M059J (cell line): ENCODE measurements at places on chromosomes 2 and 18. TPM values are rescaled to one million over a fixed set of nuclear protein-coding genes. Genes with fewer than 3 reads are reported as not detected.
A peak's percentile ranks its signal among the peaks of the same experiment; 100 is the strongest.

The SYT4 gene
- total RNA-seq: 0.15 and 0.67 TPM in 2 replicates

- no peak for DNase-seq
These were observed 54.6 kb downstream of the GREB1 start for GRCh38 chr2:11588228-11589110.

The CENPA gene
- total RNA-seq: 22.0 and 33.3 TPM in 2 replicates

DNA sequence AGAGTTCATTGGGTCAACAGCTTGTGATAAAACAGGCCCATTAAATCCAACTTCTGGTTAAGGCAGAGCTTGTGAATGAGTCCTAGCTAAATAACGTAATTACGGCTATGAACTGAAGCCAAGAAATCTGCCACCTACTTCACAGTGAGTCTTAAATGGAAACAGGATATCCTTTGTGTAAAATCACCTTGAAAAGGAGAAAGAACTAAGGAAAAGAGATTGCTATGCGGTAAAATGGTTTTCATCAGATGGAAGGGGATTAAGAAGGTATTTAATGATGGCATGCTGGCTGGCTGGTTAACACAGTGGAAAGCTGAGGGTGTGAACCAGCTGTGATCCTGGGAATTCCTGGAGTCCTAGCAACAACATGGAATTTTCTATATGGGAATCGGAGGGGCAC is 156.6 kb downstream of the DOK6 start:
- peak; percentile 28 for DNase-seq

The TMEM17 gene
- total RNA-seq: 2.1 and 3.4 TPM in 2 replicates

DNA sequence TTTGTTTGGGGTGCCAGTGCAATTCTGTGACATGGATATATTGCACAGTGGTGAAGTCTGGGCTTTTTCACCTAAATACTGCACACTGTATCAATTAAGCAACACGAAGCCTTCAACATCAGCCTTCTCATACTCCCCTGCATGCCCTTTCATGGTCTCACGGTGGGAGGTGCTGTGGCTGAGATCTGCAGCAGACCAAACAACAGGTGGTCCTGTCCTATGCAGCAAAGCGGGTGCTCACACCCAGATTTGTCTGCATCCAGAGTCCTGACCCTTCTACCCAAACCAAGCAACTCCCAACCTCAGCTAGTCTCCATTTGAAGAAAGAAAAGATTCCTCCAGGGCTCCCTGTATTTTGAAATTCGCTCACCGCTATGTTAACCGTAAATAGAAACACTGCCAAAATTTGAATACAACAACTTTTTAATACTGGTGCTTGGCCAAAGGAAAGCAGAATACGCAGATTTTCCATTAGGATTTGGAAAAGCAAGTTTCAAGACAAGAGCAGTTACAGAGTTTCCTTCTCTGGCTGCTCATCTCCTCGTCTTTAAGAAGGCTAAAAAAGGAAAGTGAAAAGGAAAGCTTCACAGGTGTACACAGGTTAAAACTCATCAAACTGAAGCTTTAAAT is 34.9 kb downstream of the FAM168B start:
- no peak for DNase-seq

- DNase-seq: no peak
These were observed 92.1 kb upstream of the EFEMP1 start for GRCh38 chr2:56015711-56016115.

- no peak for DNase-seq
These were observed 555.4 kb downstream of the SLC4A3 start for GRCh38 chr2:220182790-220183189.

The SIX3 gene
- total RNA-seq: not detected in 2 replicates

GRCh38 chr2:218023636-218024035 is 20.8 kb upstream of the TNS1 start:
- DNase-seq: no peak

DNA sequence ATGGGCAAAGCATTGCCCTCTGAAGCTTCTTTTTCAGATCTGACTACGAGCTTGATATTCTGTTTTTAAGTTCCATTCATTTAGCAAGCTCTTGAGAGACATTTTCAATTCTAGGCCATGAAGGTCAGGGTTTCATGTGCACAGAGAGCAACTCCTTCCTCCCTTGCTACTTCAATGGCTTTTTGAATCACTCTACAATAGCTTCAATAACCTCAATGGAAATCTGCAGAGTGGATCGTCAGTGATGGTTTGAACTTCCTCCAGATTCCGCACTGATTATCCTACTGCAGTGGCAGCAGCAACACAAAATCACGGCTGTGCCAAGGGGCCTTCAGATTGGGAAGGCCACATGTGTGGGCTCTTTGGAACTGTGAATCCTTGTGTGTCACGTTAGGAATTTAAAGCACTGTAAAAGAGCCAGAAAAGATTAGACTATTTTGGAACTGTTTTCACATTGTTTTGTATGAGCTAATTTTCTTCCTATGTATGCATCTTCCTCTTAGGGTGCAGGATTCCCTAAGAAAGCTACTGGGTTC is 88.4 kb upstream of the MGAT4A start:
- DNase-seq: no peak

The DPYSL5 gene
- not detected in 2 replicates for total RNA-seq

GRCh38 chr18:25456334-25457010 is 104.5 kb upstream of the ZNF521 start:
- no peak for DNase-seq

GRCh38 chr2:151792589-151792988 is 35.6 kb downstream of the ARL5A start:
- no peak for DNase-seq

DNA sequence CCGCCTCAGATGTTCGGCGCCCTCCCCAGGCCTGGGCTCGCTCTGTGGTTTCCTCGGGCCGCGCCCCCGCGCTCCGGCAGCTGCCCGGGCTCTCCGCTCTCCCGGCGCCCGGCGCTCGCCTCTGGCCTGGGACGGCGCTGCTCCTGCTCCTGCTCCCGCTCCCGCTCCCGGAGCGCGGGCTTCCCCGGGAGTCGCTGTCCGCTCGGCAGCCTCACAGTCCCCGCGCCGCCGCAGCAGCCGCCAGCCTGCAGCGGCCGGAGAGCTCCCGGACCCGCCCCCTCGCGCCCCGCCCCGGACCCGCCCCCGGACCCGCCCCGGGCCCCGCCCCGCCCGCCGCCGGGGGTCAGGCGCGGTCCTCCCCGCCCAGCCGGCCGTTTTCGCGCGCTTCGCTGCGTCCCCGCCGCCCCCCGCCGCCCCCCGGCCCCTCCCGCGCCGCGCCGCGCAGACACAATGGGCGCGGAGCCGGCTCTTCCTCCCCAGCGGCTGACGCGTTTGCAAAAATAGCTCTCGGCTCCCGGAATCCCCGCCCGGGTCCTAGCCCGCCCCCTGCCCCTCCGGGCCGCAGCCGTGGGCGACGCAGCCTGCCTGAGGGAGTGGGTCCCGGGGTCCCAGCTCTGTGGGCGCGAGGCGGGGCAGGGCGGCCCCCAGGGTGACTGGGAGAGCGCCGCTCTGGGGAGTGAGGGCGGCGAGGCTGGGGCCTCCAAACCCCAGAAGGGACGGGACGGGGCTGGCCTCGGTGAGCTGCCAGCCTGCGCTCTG is at the start of gene ARL4C:
Gene ARL4C, minus strand, starts transcription at position 247 of the 759 bp plus-strand sequence. CDS start 495 bp downstream, outside the sequence.
- peak; percentile 74 for DNase-seq

The DCDC2C gene
- total RNA-seq: not detected in 2 replicates

DNA sequence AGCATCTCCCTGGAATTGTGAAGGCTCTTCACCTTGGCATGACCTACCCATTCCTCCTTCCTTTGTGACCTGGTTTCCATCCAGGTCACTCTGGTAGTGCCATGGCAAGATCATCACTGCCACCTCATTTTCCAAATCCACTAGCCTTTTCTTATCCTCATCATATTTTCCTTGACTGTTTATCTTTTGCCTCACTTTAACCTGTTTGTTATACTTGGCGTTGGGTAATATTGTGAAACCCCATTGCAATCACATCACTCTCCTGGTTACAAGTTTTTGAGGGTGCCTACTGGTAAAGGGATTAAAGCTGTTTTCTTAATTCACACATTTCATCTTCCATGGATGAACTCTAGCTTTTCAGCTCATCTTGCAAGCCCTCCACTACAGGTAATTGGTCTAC is 39.1 kb upstream of the IGFBP2 start:
- no peak for DNase-seq
